ENCODE measurements at places on chromosomes 13 and 19.

DNA sequence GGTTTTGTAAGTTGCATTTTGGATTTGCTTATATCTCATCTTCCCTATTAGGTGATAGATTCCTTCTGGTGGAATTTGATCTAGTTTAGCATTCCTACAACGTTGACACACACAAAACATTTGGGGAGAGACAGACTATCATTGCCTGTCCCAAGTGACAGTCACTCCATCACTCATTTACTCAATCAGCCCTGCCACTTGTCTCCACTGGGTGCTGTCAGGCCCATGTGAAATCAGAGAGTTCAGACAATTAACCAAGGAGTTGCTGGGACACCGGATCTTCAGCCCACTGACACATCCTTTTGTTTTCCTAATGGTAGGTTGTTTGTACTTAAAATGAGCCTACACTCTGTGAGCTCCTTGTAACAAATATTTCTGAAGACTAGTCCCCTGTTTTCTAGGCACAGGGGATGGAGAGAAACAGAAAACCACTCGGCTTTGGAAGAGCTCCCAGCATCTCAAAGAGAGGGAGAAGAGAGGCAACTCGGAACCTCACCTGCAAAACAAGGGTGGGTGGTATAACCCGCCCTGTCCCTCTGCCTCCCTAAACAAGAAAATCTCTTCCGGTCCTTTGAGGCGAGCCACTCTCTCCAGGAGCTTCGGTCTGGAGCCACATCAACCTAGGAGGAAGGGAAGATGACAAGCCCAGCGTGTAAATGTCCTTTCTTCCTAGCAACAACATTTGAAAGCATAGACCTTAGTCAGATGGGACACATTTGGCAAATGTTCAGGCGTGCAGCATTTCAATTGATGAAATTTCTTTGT lies 440.9 kb upstream of the KLF12 start:
- no peak for DNase-seq

DNA sequence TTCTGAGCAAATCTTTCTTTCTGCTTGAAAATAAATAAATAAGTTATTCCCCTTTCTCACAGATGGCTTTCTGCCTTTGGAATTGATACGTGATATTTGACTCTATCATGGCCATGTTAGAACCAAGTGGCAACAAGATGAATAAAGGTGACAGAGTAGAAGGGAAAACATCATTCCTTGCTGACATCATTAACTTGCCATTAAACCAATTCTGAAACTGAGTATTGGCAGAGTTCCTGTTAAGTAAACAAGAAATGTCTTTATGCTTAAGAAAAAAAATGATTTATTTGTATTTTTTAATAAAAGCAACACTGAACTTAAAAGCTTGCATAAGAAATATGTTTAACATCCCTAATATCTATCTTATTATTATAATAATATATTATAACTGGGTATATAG lies 828.1 kb downstream of the PCDH9 start:
- no peak for DNase-seq

DNA sequence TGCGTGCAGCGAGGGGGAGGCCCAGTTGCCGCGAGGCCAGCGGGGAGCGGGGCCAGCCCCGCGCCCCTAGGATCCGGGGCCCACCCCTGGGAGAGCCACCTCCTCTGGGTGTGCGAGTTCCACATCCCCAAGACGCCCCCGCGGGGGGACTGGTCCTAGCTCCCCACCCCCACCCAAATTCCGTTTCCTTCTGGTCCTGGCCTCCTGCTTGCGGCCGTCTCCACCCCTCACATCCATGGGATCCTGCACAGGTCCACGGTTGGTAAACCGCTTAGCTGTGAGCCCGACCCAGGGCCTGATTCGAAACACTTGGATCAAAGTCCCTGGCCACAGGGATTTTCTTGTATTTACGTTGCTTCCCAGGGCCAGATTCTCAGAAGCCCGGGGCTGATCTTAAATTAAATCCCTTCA lies 324 bp upstream of the FBXO17 start:
- no peak for DNase-seq

GRCh38 chr19:40737102-40737644 lies 13.1 kb downstream of the ACTMAP start:
- no peak for DNase-seq

DNA sequence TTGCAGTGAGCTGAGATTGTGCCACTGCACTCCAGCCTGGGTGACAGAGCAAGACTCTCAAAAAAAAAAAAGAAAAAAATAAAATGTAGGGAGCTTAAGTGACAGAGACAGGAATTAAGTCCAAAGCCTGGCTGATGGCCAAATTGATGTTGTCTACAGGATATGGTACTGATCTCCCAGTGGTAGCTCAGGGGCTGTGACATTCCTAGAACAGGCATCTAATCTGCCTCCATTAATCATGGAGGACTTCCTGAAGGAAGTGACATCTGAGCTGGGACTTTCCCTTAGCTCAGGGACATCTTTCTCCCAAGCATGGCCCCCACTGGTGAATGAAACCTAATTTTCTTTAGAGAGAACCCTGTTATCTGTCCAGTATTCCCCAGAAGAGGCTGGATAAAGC lies 11.4 kb upstream of the EDDM13 start:
- no peak for DNase-seq

DNA sequence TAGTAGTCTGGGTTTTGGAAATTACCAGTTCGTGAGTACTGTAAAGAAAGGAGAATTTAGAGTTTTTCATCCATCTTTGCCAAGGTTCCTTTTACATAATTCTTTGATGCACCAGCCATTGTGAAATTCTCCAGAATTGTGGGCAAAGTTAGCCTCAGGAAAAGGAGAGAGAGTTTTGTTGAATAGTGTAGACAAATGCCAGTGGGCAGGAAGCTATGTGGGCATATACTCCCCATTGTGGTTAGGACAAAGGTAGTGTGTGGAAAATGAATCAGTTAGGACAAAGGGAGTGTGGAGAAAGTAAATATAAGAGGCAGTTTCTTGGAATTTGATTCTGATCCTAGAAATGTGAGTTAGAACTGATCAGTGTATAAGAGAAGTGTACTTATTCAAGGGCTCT lies 67.9 kb downstream of the PCCA start:
- no peak for DNase-seq

DNA sequence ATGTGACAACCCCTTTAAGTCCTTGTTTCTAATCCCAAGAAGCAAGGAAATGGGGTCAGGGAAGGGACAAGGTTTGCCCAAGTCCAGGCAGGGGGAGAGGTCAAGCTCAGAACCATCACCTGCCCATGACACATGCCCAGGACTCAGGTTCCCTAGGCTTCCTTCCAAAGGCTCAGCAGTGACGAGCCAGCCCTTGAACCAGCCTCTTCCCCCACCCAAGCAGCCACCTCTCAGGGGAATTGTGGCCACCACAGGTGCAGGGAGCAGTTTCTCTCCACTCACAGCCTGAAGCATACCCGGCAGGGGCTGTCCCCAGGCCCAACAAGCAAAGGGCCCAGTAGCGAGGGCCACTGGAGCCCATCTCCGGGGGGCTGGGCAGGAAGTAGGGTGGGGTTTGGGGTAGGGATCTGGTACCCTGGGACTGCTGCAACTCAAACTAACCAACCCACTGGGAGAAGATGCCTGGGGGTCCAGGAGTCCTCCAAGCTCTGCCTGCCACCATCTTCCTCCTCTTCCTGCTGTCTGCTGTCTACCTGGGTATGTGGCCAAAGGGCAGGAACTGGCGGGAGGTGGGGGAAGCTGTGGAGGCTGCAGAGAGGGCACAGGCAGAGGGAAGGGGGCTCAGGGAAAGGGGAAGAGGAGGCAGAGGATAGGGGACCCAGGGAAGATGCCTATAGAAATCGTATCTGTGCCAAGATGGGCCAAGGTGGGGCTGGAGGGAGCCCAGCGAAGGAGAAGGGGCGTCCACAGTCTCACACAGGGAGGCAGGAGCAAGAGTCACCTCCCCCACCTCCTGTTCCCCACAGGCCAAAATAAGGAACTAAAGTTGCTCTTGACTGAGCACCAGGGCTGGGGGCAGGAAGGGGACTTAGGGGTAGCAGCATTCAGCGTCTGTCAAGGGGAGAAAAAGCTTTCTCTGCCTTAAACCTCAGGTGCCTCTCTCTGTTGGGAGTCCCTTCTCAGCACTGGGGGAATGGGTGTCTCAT lies at the start of gene CD79A:
CD79A (plus strand) TSS at position 433 of the 986 bp plus-strand sequence; CDS start at position 459, 26 bp downstream.
- DNase-seq, result peak; percentile 63

- DNase-seq, result no peak
Measured at GRCh38 chr13:44084146-44084545, 204.4 kb downstream of the LACC1 start.

DNA sequence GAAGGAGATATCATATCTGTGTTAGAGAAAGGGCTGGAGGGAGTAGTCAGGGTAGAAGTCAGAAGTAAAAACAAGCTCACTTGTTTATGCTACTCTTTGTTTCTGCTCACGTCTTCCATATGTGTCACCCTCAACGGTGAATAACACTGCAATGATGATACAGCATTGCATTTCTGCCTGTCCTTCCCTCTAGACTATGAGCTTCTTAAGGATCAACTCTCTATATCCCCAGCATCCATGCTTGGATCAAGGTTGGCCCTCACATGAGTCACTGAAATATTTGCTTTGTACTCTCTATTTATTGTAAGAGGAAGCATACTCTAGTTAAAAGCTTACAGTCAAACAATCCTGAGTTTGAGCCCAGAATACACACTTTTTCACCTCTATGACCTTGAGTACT lies 406.0 kb downstream of the RFC3 start:
- DNase-seq, result no peak

DNA sequence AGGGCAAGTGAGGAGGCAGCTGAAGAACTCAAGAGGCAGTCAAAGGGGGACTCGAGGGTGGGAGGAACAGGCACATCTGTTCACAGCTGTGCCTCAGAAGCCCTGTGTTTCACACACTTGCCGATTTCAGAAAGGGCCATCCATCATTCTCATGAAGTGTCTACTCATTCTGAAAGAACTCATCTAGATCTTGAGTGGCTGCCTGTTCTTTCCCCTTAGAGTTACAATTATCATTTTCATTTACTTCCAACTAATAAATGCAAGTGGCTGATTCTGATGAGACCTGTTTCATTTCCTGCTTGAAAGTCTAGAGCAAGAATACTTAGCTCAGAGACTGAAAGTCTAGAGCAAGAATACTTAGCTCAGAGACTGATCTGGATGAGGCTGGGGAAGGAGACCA lies 1145.1 kb downstream of the UQCRFS1 start:
- DNase-seq, result no peak

DNA sequence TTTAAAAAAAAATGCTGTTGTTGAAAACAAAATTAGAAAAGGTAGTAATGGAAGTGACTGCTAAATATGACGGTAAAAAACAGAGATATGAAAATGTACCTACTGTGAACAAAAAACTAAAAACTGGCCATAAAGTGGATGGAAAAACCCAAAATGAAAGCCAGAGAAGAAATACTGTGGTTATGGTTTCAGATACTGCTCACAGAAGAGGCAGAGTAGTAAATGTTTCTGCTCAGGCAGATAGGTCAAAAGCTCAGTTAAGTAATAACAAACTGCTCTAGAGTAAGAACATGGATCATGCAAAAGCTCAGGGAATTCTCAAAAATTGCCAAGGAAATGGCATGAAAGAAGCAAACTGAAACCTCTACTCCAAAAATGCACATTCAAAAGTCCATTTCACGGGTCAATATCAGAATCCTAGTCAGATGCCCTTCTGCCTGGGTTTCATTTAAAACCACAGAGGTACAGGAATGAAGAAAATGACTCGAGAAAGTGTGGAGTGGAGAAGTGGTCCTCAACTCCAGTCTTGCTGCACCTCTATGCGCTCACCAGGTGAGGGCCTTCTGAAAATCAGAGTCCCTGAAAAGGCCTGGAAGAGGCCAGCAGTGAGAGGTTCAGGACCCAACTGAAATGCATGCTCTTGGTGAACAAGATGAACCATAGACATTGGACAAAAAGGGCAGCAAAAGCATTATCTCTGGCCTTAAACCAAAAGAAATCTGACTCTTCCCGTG lies 315.0 kb upstream of the SPRY2 start:
- DNase-seq, result no peak

- no peak for DNase-seq
Measured at GRCh38 chr13:46620471-46620870, 67.5 kb downstream of the LRCH1 start.

DNA sequence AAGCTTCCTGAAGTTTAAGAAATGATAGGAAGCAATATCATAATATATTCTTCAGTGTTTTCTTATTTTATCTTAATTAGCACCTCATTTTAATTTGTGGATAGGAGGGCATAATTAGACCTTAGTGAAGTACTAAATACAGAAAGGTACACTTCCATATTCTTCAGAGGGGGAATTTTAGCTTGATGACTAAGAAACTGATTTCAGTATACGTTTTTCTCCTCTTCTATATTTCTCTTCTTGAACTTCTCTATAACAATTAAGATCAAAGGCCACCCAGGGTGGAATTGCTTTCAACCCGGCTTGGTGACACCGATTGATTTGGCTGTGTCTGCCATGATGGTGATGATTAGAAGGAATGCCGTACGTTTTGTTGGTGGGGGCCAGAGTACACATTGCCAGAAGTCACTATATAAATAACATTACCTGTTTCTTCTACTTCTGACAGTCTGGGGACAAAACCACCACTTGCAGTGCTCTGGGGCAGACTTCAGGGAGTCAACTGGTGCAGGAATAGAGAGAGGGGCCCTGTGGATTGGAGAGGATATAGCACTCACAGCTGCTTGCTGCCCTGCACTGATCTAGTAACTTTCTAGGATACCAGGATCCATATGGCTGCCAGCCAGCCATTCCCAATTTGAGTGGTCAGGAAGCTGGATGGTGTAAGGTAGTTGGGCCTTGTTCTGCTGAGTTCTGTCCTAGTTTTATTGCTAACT lies 73.8 kb downstream of the SPATA13 start:
- DNase-seq, result no peak

- DNase-seq, result no peak
Measured at GRCh38 chr13:35888981-35889380, 242.2 kb downstream of the DCLK1 start.

- DNase-seq, result no peak
Measured at GRCh38 chr19:48344892-48345291, 18.8 kb downstream of the TMEM143 start.

DNA sequence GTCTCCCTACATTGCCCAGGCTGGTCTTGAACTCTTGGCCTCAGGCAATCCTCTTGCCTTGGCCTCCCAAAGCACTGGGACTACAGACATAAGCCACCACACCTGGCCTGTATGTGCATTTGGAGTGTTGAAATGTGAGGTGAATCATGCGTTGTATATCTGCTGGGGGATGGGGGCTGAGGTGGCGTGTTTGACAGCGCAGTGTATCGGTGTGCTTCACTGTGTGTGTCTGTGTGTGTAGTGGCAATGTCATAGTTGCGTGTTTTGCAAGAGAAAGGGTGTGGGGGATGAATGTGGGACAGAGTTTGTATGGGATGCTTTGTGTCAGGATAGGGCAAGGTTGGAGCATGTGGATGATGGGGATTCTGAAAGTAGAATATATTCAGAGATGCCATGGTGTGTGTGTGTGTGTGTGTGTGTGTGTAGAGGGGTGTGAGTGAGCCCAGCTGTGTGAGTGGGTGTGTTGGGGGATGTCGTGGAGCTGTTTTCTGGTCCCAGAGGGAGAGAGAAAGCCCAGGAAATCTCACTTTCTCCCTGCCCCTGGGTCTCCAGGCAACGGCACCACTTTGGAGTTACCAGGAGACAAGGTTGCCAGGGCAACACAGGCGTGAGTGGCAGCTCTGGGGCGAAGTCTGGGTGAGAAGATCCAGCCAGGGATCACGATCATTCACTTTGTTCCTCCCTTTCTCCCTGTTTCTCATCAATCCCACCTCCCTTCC lies 1.1 kb upstream of the SWSAP1 start:
- peak; percentile 87 for DNase-seq

GRCh38 chr19:32773126-32773525 lies 53.6 kb downstream of the TDRD12 start:
- no peak for DNase-seq
